GM12878 (cell line): ENCODE measurements at places on chromosomes 7 and 10.

DNA sequence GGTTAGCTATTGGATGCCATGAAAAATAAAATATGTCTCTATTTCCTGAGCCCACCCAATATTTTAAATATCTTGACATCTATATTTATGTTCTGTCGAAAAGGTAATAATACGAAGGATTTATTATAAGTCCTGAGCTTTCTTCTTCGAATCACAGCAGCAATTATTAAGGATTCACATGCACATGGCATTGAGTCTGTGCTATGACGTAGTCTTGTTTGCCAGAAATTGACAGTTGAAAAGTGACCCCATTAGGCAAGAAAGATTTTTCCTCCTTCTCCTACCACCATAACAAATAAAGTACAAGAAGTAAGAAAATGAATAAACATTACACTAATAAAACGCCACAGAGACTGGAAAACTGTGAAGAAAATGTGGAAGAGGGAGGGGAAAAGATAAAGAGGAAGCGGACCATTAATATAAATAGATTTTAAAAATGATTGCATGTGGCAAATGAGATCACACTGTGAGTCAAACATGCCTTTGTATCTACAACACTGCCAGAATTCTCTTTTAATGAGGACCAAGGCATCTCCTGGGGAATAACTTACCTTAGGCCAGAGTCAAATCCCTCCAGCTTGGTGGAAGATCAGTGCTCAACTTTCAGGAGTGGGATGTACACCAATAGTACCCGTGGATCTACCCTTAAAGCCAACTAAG lies 21.6 kb downstream of the FZD1 start:
- no peak for DNase-seq

GRCh38 chr10:26806557-26806956 lies 54.2 kb downstream of the ABI1 start:
- no peak for DNase-seq

DNA sequence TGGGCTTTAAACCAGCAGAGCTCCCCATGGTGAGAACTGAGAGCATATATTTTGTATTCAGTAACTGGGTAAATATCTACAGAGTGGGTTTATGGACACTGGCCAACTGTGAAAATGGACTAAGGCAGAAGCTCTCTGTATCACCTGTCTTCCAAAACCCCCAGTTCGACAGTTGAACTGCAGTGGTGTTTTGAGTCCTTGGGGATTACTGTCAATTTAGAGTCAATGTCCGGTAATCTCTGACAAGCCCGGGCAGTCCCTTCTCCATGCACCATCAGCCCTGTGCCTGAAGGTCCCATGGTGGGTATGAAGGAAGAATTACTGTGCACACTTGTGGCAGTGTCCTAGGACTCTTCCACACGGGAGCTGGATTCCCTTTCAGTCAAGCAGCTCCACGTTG lies 235.0 kb downstream of the CCSER2 start:
- peak; percentile 23 for DNase-seq

- DNase-seq = no peak
Observed at GRCh38 chr10:77581738-77582137, 55.9 kb downstream of the KCNMA1 start.

DNA sequence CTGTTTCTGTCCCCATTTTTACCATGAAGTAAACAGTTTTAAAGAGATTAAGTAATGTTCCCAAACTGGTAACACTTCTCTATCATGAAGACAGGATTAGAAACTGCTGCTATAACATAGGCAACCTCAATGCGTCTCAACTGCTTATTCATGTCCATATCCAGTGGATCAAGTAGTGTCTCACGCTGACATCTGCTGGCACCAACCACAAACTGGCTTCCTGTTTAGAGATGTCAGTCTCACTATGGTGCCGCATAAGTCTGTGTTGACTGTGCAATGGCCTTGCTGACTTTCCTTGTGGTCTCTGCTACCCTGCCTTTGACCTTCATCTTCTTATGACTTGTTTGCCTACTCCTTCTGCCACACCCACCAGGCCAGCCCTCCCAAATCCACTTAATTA lies 369.6 kb upstream of the DPP6 start:
- DNase-seq = no peak

GRCh38 chr10:117652228-117653169 lies 110.0 kb downstream of the EMX2 start:
- DNase-seq = no peak

DNA sequence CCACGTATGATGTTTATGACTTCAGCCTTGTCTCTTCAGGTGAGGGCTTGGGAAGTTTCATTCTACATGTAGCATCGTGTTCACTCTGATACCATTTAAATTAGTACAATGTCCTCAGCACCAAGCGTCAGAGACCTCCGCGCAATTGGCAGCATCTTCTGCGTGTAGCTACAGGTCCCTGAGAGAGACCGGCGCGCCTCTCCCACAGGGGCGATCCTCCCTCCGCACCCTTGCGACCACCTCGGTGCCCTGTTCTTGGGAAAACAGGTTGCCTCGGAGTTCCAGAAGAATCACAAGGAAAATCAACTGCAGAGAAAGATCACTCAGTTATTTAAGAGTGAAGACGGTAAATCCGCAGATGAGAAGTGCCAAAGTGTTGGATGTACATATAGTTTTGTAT lies 206.2 kb downstream of the GATA3 start:
- no peak for DNase-seq

DNA sequence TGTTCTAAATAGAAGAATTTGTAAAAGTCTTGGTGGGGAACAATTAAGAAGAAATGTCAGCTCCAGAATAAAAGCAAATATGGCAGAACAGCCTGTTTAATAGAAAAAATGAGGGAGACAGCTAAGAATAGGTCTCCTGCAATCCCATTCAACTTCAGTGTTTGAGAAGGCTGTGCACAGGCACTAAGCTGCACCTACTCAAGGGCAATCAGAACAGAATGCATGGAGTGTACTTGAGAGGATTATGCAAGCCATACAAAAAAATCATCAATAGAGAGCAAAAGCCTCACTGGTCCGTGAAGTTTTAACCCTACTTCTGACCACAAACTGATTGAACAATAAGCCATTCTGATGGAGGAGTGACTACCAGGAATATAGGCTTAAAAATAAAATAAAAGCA lies 690.7 kb upstream of the PCDH15 start:
- DNase-seq = no peak

DNA sequence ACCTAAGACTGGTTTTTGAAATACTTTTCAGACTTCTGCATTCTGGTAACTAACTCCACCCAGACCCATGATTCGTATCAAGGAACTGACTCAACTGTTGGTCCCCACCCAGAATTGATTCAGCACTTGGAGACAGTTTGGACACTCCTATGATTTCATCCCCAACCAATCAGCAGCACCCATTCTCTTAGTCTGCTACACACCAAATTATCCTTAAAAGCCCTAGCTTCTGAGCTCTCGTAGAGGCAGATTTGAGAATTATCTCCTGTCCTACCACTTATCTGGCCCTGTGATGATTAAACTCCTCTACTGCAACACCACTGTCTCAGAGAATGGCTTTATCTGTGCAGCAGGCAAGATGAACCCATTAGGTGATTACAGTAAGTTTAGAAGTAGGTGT lies 7.7 kb upstream of the GSTO1 start:
- DNase-seq = no peak

DNA sequence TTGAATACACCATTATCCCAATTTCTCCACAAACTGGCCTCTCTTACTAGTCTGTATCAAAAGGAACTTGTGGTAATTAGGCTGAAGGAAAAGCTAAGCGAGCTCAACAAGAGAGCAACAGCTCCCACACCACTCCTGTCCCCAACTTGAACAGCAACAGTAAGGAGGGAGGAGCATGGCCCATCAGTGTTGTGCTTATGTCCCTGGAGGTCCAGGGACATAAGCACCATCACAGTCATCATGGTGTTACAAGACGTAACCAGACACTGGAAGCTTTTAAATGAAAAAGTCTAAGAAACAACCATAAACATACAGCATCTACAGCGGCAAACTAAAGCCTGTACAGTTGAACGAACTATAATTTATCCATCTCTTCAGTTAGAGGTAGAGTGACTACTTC lies 989 bp downstream of the ERLIN1 start:
- DNase-seq = no peak

DNA sequence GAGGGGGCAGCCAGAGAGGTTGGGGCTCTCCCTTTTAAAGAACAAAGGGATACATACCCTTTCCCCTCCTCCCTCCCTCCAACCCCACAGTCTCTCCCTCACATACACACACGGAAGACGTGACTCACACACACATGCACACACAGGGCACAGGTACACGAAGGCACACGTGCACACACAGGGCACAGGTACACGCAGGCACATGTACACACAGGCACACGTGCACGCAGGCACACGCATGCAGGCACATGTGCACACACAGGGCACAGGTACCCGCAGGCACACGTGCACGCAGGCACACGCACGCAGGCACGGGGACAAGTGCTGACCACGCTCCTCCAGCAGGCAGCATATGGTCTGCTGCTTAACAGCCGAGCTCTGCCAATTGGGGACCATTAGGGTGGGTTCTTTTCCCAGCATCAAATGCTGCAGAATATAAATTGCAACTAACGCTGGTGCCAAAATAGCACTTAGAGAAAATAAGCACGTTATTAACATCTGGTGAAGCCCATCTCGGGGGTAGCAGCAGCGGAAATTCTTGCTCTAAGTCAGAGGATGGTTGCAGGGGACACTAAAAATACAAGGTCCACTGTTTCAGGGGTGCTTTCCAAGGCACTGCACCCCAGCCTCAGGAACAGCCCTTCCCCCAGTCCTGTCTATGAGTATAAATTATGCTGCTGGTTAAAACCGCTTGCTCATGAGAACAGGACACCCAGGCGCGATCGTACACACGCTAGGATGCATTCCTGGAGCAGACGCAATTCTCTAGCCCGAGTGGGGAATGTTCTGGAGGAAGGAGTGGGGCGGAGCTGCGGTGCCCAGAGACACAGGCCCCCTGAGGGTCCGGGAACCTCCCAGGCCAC lies 55.2 kb upstream of the TNRC18 start:
- no peak for DNase-seq

DNA sequence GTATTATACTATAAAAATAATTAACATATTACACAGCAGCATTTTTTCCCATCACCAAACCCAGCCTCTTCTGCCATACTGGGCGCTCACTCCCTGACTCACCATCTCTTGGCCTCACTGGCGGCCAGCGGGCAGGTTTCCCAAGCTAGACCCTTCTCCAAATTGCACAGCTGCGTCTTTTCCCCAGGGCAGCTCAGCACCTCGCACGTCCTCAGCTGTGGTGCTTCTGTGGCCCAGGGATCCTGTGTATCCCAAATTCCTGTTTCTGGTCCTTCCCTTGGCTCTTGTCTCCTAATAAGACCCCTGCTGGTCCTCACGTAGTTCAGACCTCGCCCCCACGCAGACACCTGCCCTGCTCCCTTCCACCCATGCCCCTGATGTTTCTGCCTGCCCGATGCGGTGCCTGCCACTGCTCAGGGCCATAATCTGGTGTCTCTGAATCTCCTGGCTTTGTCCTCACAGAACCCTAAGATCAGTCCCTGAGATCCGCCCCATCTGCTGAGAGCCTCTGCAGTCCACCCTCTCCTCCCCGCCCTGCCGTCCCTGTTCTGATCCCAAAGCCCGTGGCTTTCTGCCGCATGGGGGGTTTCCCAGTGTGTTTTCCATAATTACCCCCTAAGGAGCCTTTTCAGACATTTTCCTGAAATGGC lies 290.1 kb downstream of the TCERG1L start:
- no peak for DNase-seq

- DNase-seq = no peak
Observed at GRCh38 chr7:148153616-148154284, 436.8 kb upstream of the C7orf33 start.
